ENCODE measurements at places on chromosomes 4 and X.
A peak's percentile ranks its signal among the peaks of the same experiment; 100 is the strongest.

GRCh38 chr4:63211776-63212479 lies 1197.3 kb downstream of the TECRL start:
- DNase-seq = no peak

DNA sequence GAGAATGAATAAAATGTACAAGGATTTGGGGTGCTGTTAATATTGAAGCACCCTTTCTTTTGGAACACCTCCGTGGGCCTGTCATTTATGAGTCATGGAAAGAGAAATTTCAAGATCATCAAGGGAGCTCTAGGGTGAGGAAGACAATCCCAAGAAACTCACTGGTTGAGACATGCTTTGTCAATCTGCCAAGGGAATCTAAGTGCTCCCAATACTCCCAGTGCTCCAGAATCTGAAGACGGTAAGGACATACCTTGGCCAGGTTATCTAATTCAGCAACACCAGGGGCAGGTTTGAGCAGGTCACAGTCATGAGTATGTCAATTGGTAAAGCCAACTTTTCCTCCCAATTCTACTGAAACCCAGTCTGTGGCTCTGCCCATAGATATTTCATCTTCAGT lies 556.4 kb upstream of the CPEB2 start:
- DNase-seq = no peak

- no peak for DNase-seq
Measured at GRCh38 chr4:47224361-47224760, 193.0 kb downstream of the GABRB1 start.

DNA sequence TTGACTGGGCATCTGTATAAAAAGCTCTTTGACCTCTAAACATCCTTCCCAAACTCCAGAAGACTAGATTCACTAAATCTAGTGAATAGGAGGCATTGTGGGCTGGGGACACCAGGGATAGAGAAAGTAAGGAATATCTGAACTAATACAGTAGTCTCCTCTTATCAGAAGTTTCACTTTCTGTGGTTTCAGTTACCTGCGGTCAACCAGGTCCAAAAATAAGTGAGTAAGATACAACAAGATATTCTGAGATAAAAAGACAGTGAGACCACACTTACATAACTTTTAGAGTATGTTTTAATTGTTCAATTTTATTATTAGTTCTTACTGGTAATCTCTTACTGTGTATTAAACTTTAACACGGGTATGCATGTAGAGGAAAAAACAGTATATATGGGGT lies 376.5 kb downstream of the HNRNPD start:
- DNase-seq = no peak

GRCh38 chr4:48683784-48684666 lies 96.1 kb downstream of the FRYL start:
- DNase-seq = no peak

GRCh38 chrX:39969099-39969818 lies 128.5 kb downstream of the BCOR start:
- DNase-seq = peak; percentile 17

- DNase-seq = no peak
Measured at GRCh38 chr4:72969976-72970375, 99.5 kb downstream of the COX18 start.

DNA sequence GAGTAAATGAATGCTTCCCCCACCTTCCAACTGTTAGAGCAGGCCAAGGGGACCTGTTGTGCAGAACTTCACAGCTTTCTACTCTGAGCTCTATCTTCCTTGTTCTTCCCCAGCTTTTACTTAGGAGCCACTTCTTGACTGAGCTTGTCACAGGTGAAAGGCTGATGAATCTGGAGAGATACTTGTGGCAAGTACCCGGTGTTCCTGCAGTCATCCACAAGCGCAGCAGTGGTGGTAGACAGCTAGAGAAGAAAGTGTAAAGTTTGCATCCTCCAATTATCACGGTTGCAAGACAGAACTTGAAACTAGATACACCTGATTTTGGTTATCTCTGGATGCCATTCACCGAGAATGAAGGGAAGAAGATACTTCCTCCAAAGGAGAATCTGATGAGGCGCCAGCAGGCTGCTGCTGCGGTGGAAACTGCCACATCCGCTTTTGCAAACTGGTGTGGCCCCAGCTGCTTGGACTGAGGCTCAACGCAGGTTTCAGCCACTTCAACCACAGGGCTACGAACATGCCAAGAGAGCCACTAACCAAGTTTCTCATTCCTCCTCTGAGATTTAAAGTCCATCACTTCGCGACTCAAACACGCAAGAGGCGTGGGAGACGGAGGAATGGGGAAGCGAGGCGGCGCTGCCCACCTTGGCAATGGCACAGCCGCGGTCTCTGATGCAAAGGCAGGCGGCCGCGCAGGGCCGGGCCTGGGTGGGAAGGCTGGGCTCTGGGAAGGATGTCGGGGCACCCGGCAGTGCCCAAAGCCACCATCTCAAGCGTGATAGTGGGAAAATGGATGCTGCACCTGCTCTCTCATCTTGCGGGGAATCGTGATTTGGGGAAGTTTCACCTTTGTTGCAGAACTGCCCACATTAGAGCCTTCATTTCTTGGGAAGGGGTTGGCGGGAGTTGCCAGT lies 1.3 kb upstream of the FHIP1A start:
- no peak for DNase-seq

GRCh38 chr4:170398218-170398617 lies 308.5 kb upstream of the AADAT start:
- DNase-seq = no peak

DNA sequence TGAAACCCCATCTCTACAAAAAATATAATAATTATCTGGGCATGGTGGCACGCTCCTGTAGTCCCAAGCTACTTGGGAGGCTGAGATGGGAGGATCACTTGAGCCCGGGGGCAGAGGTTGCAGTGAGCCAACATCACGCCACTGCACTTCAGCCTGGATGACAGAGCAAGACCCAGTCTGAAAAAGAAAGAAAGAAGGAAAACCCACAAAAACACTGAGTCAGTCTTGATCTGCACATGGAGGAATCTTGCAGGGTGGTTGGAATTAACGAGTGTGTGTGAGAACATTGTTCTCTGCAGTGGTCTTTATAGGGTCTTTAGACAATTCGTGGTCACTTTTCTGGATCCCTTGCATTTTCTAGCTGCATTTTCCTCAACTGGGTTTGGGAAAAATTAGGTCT lies 23.2 kb downstream of the ADD1 start:
- DNase-seq = no peak

GRCh38 chr4:6926081-6926480 lies 16.5 kb downstream of the TBC1D14 start:
- no peak for DNase-seq

DNA sequence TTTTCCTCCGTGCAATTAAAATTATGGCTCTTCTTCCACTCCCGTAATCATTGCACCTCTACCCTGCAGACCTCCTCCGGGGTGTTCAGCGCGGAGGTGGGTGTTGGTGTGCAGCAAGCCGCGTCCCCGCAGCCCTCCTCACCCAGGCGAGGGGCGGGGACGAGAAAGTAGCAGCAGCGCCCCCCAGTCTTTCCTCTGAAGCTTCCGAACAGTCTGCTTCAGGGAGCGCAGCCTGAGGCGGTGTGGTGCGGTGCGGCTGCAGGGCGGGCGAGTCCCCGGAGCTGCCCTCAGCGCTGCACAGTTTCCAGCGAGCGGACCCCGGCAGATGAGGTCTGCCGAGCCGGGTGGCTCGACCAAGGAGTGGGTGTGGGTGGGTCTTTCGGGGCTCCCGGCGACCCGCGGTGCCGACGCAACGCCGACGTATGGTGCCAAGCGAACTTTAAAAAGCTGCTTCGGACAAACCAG lies at the start of gene FRAS1:
Gene FRAS1, plus strand, starts transcription at position 189 of the 465 bp plus-strand sequence. CDS start 687 bp downstream, outside the sequence.
- peak; percentile 17 for DNase-seq

GRCh38 chrX:22536746-22537304 lies 264.1 kb downstream of the CBLL2 start:
- DNase-seq = no peak

GRCh38 chr4:96736352-96736889 lies 896.5 kb downstream of the PDHA2 start:
- DNase-seq = no peak

GRCh38 chr4:118889312-118889691 lies 648 bp downstream of the SYNPO2 start:
- DNase-seq = no peak

DNA sequence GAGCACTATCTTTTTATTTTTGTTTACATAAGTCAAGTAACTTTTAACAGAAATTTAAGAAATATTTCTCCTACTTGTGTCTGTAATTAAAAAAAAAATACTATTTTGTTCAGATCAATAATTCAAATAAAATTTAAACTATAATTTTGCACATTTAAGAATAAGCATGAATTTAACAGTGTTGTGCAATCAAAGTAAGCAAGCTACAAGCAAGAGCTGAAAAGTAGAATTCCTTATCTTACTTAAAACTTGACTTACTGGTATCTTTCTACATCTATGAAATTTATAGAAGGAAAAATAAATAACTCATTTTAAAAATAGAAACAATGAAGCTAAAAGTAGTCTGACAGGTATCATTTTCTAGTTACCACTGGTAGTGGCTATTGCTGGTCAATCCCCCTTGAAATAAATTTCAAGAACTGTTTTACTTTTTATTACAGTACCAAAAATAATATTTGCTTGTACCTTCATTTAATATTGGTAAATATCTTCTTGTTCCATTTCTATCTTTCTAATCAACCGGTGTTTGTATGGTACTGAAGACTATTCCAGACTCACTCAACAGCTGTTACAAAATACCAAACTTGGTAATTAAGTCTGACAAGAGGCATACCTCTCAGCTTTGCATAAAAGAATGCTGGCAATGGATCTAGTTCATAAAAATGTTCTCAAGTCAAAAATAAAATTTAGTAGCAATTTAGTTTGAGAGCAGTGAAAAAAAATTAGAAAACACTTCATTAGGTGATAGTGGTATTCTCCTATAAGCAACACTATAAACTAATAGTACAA lies 62.2 kb downstream of the NOCT start:
- no peak for DNase-seq

DNA sequence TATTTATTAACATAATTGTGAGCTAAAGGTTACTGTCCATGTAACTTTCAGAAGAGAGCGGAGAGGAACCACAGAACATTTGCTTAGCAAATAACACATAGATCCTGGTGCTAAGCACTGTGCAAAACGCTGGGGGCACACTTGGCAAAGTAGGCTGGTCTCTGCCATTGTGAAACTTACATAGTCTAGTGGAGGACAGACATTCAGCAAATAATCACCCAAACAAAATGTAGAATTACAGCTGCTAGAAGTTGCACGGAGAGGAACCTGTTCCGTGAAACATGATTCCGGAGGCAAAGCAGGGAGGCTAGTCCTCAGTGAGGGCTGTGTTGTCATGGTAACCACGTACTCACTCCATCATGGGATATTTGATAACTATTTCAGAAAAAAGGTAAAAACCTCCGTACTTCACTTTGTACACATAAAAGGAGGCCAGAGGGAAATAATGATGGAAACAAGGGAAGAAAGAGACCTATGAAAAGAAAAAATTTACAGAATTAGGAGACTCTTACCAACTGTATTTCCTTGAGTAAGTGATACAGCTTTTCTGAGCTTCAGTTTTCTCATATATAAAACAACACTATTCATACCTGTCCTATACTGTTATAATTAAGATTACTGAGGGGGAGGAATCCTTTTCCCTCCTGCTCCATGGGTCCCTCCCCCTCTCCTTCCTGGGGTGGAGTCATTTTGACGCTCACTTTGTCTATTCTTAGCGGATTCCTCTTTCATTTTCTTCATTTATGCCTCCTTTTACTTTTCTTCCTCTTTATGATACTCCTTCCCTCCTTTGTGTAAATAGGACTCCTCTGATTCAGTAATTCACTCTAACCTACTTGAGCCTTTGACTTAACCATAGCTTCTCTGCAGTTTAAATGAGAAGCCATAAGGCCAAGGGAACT lies 825 bp upstream of the RASGEF1B start:
- DNase-seq = peak; percentile 52

- DNase-seq = no peak
Measured at GRCh38 chr4:160044693-160045092, 941.8 kb downstream of the RAPGEF2 start.

GRCh38 chrX:115362334-115363095 lies 73.0 kb downstream of the LUZP4 start:
- DNase-seq = no peak

- peak; percentile 6 for DNase-seq
Measured at GRCh38 chrX:21725496-21725895, 32.4 kb downstream of the SMPX start.

- no peak for DNase-seq
Measured at GRCh38 chr4:86389664-86390063, 29.8 kb upstream of the MAPK10 start.

- no peak for DNase-seq
Measured at GRCh38 chr4:26779224-26779623, 81.4 kb upstream of the STIM2 start.

DNA sequence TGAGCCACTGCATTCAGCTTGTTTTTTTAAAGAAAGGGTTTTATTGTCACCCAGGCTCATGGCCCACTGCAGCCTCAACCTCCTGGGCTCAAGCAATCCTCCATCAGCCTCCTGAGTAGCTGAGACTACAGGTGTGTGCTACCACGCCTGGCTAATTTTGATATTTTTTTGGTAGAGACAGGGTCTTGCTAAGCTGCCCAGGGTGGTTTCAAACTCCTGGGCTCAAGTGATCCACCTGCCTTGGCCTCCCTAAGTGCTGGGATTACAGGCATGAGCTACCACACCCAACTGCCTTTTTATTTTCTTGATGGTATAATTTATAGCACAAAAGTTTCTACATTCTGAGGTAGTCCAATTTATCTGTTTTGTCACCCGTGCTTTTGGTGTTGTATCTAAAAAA lies 38.9 kb downstream of the SAT1 start:
- no peak for DNase-seq

GRCh38 chr4:84678976-84679744 lies 96.2 kb downstream of the CDS1 start:
- DNase-seq = no peak

GRCh38 chr4:646460-646859 lies 21.1 kb downstream of the PDE6B start:
- no peak for DNase-seq

- no peak for DNase-seq
Measured at GRCh38 chr4:112515198-112516065, 548 bp downstream of the NEUROG2 start.

DNA sequence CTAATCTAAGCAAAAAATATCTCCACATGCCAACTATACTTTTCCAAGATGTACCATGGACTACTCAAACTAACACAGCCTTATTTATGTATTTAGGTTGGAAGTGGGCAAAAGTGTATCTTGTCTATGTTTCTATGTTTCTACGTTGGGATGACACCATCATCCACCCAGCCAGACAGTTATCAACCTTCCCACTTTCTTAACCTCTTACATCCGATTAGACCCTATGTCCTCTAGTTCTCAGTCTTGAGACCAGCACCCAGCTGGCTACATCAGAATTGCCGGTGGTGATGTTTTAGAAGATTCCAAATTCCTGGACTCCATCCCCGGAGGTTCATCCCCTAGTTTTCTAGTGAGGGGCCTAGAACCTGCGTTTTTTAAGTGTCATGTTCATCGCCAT lies 1.0 kb upstream of the AASDH start:
- no peak for DNase-seq
